Activated naive CD4-positive, alpha-beta T cell treated with anti-CD3 and anti-CD28 coated beads, Interleukin-2, amount 10 ng/mL, durations not matched to agents 7 days and 5 days (primary cell): ENCODE measurements at places on chromosomes 4 and X.

DNA sequence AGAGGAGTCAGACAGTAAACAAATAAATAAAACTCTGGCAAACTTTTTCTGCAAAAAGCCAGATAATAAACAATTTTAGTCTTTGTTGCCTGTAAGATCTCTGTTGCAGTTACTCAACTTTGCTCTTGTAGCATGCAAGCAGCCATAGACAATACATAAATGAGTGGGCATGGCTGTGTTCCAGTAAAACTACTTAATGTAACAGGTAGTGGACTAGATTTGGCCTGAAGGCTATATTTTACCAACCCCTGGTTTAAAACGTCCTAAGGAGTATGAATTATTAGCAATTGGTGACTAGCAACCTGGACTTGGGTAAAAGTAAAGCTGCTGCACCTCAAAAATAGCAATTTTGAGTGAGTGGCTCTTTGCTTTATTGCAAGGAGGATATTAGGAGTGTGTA lies 30.9 kb downstream of the SLAIN2 start:
- no peak for DNase-seq

- DNase-seq, result no peak
Measured at GRCh38 chr4:8378101-8378724, 62.3 kb downstream of the ACOX3 start.

- DNase-seq, result no peak
Measured at GRCh38 chr4:32985256-32985655, 2265.1 kb downstream of the PCDH7 start.

DNA sequence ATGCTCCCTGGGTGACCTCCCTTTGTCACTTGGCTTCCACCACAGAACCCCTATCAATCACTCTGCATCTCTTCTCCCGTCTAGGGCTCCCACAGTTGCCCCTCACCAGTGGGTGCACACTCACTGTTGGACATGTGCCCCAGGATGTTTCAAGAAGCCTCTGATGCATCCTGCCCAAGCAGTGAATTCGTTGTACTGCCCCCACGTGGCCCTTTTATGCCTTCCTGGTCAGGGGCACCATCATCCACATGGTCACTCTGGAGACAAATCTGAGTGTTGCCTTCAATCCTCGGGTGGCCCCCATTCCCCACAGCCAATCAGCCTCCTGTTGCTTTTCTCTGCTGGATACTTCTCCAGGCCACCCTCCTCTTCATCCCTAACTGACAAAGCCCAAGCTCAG lies 12.2 kb downstream of the ITIH6 start:
- peak; percentile 20 for DNase-seq

DNA sequence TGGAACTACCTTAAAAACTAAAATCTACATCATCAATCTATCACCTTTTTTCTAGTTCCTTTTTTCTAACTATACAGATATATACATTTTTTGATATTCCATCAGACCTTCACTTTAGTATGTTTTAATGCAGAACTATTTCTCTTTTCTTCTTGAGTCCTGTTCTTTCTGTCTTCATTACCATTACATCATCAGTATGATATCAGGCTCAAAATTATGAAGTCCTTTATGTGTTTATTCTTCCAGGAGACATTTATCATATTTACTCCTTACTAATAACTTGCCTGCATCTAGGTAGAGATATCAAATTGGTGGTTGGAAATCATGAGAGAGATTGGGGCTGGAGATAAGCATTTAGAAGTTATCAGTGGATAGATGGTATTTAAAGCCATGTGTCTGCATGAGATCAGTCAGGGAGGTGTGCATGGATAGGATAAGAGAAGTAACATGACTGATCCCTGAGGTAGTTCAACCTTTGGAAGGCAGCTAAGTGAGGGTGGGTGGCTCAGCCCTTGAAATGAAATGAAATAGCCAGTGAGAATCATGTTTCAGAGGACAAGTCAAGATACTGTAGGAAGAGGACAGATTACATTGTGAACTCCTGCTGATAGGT lies 43.1 kb downstream of the MRPL1 start:
- DNase-seq, result no peak

- DNase-seq, result no peak
Measured at GRCh38 chrX:131752493-131753198, 208.8 kb downstream of the OR13H1 start.

- DNase-seq, result no peak
Measured at GRCh38 chrX:109489174-109489573, 7.3 kb upstream of the GUCY2F start.

GRCh38 chr4:94551643-94552564 lies 100.2 kb downstream of the PDLIM5 start:
- DNase-seq, result no peak

- no peak for DNase-seq
Measured at GRCh38 chr4:115187136-115187535, 73.7 kb upstream of the NDST4 start.

- no peak for DNase-seq
Measured at GRCh38 chr4:1409491-1410425, 3.5 kb upstream of the NKX1-1 start.
